T-helper 17 cell (primary cell): ENCODE measurements at places on chromosomes 1 and 21.

DNA sequence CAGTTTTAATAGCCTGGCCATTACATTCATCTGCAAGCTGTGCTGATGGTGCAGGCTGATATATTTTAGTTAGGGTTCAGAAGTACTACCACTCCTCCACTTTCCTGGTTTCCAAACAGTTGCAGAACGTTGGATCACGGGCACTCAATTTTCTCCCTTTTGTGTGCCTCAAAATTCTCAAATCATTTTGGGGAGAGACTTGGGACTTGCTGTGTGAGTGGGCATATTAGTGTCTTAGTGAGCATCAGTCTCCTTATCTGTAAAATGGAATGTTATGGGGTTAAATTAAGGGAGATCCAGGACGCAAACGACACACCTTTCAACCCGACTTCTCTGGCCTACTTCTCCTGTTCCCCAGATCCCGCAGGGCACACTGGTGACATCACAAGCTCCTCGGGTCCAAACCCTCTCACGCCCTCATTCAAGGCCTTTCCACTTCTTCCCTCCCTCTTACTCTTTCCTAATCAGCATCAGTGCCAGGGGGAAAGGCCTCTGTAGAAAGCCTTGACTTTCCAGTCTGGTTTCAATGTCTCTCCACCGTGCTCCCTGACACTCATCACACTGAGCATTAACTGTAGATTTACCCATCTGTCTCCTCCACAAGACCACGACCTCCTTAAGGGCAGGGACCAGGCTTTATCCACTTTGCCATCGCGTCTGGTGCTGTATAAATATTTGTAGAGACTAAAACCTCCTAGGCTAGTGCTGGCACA, 1.2 kb downstream of the PIGP start:
- DNase-seq = no peak

GRCh38 chr21:38556390-38556789, 58.1 kb upstream of the ERG start:
- no peak for DNase-seq

- DNase-seq = no peak
Measured at GRCh38 chr1:24363994-24364393, 44.8 kb downstream of the GRHL3 start.

GRCh38 chr1:225981714-225982113, 17.4 kb downstream of the SDE2 start:
- no peak for DNase-seq
